Stimulated activated CD4-positive, alpha-beta T cell treated with anti-CD3 and anti-CD28 coated beads, Interleukin-12 subunit alpha, Interleukin-12 subunit beta, amount 100 ng/mL, for 4 hours (primary cell): ENCODE measurements at places on chromosomes 4 and X.

DNA sequence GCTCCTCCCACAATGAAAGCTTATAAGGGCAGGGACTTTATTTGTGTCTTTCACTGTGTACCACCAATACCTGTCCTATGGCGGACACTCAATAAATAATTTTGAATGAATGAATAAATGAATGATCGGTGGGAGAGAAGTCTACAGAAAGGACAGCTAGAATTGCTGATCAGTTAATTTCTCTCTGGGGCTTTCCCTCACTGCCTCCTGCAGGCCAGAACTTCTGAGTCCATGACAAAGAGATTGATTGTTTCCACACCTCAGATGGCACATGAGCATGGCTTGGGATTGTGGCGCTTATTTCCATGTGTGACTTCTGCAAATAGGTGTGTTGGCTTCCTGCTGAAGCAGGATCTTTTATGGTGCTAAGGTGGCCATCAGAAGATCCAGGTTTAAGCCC lies 6.3 kb downstream of the FAM47E start:
- DNase-seq: no peak

- DNase-seq: no peak
Observed at GRCh38 chr4:73816814-73817213, 19.7 kb upstream of the CXCL6 start.

- DNase-seq: no peak
Observed at GRCh38 chrX:115449742-115450141, 111.2 kb upstream of the PLS3 start.

DNA sequence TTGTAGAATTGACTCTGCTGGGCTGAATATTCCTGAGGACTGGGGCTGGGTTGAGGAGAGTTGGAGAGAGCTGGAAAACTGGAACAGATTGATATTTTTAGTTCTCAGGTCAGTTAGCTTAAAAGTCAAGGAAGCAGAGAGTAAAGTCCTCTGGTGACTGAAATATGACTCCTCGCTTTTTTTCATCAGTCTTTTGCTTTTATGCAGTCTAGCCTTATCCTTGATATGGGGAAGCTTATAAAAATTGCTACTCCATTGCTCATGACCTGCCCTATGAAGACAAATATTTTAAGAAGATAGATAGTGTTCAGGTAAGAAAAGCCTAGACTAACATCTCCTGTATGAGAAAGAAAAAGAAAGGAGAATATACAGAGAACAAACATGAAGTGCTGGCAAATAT lies 152.7 kb downstream of the C4orf33 start:
- DNase-seq: no peak
